ENCODE measurements at places on chromosomes 7 and 10. TPM values are rescaled to one million over a fixed set of nuclear protein-coding genes. Genes with fewer than 3 reads are reported as not detected.

Gene SPDYE2B
- total RNA-seq: not detected

Gene WASL
- 24.5 TPM for total RNA-seq

Gene RBM20
- total RNA-seq: not detected

Gene ERVW-1
- not detected for total RNA-seq

Gene C10orf90
- total RNA-seq: 0.72 TPM

Gene GBX1
- not detected for total RNA-seq

Gene FANK1
- total RNA-seq: 8.5 TPM

Gene SPDYE5
- total RNA-seq: not detected

Gene DEPP1
- total RNA-seq: 87.6 TPM

Gene IFIT1B
- total RNA-seq: not detected

Gene ZCWPW1
- total RNA-seq: 2.2 TPM

Gene PPP1R17
- not detected for total RNA-seq

Gene HABP2
- not detected for total RNA-seq

Gene ASL
- 52.2 TPM for total RNA-seq

Gene VGF
- total RNA-seq: 0.36 TPM

Gene ACSM6
- total RNA-seq: not detected

Gene LRRC18
- not detected for total RNA-seq

Gene CFAP46
- 0.29 TPM for total RNA-seq

Gene ELOVL3
- total RNA-seq: 2.7 TPM

Gene LMTK2
- 14.1 TPM for total RNA-seq

Gene PPRC1
- 17.7 TPM for total RNA-seq

Gene SEMA4G
- total RNA-seq: under 0.01 TPM

Gene SHH
- not detected for total RNA-seq

Gene OR13A1
- total RNA-seq: under 0.01 TPM

Gene EFCAB10
- not detected for total RNA-seq

Gene VKORC1L1
- total RNA-seq: 18.5 TPM

Gene IPMK
- total RNA-seq: 10.9 TPM

Gene ADAMTS14
- total RNA-seq: 2.9 TPM

Gene HOXA4
- total RNA-seq: 0.72 TPM

Gene PILRA
- total RNA-seq: 0.36 TPM

Gene DDC
- total RNA-seq: not detected

Gene CTTNBP2
- 2.9 TPM for total RNA-seq

Gene MSS51
- 2.4 TPM for total RNA-seq

Gene AOC1
- not detected for total RNA-seq

Gene PRDX3
- 119 TPM for total RNA-seq

Gene AKR1D1
- under 0.01 TPM for total RNA-seq

Gene TRPV5
- total RNA-seq: not detected

Gene GNGT1
- total RNA-seq: not detected

Gene SLC26A4
- total RNA-seq: 0.36 TPM

Gene CXCL12
- 358 TPM for total RNA-seq

Gene ZNF273
- 5.1 TPM for total RNA-seq

Gene LBX1
- total RNA-seq: not detected

Gene SLC13A1
- not detected for total RNA-seq

Gene FKBP6
- total RNA-seq: not detected

Gene WDR11
- 87.2 TPM for total RNA-seq

Gene HACD1
- 26.8 TPM for total RNA-seq

Gene STX1A
- 15.9 TPM for total RNA-seq

Gene CDNF
- total RNA-seq: 1.8 TPM
